ENCODE measurements at places on chromosomes 13 and 19. TPM values are rescaled to one million over a fixed set of nuclear protein-coding genes. Genes with fewer than 3 reads are reported as not detected.

Gene PRTN3
- not detected for total RNA-seq

Gene ACER1
- not detected for total RNA-seq

Gene ZNF492
- total RNA-seq, result 0.23 TPM

Gene MAP4K1
- 2.7 TPM for total RNA-seq

- DNase-seq, result no peak
Measured at GRCh38 chr13:25571237-25571636, 199.5 kb downstream of the ATP8A2 start.

DNA sequence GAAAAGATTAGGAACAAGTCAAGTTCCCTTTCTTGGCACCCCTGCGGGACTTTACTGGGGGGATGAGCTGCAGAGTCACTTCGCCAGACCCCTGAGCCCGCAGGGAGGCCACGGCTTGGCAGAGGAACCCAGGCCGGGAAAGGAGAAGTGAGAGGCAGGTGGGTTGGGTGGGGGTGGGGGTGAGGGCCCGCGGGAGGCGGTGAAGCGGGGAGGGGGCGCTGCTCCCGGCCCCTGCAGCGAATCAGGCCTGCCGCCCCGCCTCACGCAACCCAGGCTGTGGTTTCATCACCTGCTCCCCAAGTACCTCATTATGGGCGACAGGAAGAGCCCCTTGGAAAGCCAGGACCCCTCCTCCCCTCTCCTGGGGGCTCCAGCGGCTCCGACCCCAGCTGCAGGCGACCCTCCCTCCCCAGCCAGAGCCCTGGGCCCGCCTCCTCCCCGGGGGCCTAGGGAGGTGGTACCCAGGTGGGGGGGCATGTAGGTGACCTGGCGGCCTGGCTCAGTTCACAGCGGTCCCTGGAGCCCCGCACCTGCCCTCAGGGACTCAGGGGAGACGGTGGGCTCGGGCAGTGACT, 9.5 kb downstream of the MEF2B start:
- DNase-seq, result no peak

DNA sequence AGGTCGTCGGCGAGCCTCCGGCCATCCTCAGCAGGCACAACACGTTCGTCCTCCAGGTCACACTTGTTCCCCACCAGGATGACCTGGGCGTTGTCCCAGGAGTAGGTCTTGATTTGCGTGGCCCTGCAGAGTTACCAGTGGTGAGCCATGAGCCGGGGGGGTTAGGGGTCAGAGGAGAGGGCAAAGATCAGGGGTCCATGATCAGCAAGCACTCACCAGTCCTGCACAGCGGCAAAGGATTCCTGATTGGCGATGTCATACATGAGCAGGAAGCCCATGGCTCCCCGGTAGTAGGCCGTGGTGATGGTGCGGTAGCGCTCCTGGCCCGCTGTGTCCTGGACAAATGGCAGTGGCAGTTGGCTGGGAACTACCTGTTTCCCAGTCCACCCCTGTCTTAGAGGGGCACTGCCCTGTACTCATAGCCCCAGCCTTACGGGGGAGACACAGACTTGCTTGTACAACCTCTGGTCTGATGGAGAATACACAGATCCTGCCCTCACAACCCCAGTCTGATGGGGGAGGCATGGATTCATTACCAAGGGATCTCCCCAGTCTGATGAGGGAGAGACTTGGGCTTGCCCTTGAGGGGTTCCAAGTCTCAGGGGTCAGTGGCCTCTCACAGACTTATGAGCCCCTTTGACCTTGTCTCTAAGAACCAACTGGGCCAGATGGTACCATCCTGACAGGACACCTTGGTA, 3.9 kb downstream of the RAB3D start:
- no peak for DNase-seq

DNA sequence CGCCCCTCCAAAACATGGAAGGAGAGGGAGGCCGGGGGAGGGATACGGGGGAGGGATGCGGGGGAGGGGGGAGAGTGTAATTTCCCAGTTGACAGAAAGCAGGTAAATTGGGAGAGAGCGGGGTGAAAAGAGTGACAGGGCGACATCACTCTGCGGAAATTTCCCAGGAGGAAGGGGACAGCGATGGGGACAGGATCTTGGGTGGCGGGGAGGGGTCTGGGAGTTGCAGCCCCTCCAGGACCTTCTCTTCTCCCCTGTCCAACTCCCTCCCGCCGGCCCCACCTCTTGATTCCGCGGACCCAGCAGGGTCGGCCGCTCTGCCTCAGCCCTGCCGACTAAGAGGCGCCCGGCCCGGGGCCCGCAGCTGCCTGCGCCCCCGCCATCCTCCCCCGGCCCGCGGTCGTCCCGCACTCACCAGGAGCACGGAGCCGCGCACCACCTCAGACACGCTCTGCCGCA, 108.0 kb upstream of the DOCK9 start:
- DNase-seq, result no peak

DNA sequence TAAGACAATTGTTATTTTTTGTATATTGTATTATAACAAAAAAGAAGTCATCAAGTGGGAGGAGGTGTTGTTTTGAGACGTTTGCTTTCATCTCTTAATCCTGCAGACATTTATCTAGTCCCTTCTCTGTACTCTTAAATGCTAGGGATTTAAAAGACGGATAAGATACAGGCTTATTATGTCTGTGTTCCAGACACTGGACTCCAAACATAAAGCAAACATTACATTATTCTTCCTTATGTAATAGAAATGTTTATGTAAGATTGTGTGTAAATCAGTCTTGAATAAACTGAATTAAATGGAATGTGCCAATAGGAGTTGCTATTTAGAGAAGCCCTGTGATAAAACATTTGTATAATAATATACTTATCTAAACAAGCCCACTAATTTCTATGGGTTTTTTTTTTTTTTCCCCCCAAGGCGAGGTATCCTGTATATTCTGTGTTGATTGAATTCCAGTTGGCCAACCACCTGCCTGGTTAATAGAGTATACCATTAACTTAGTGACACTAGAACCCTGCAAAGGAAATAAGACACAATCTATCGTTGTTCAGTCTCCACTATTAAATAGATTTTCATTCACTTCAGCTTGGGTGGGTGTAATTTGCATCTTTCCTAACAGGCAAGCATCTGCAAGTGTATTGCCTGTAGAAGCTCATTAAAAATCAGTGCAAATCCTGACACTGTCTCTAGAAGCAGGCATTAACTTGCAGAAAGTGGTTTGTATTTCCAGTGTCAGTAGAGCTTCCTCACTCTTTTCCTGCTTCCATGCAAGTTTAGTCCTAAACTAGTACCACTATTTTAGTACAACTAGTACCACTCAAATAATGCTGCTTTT, 69.0 kb downstream of the LRCH1 start:
- no peak for DNase-seq

Measured in posterior vena cava (tissue), 2 donors.